ENCODE measurements at places on chromosomes 4 and X.

DNA sequence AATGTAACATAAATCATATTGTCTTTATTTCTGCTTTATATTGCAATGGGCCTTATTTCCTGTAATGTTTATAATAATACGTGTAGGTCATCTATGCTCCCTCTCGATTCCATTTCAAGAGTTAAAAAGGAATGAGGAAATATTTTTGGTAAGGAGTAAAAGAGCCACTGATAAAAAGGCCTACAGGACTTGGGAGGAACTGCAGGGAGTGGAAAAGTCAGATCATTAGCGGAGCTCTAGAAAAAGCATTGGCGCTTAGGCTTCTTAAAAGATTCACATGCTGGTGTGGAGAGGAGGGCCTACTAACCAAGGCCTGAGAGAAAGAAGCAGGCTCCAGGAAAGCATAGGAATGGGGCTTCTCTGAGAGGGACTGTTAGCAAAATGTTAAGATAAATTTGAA lies 82.9 kb upstream of the PNPLA4 start:
- DNase-seq = no peak

DNA sequence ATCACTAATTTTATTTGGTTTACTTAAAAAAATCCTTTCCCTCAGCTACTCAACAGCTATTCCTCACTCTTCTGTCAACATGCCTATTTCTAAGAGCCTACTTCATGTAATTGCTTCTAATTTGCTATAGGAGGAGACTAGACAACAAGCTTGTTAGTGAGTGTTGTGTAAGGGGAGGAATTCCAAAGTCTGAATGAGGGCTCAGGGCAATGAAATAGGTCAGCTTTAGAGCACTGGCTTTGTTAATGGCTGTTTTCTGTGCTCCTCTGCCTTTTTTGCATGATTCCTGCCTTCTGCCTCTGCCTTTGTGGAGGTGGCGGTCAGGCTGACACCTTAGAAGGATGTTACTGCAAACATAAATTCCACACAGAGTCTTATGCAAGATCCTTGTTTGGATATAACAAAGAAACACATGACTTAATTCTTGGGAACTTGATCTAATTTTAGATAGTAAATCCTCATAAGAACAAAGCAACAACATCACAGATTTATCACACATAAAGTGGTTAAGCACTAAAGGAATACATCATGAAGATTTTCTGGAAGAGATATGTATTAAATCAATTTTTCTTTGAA lies 15.0 kb upstream of the PAGE1 start:
- no peak for DNase-seq

DNA sequence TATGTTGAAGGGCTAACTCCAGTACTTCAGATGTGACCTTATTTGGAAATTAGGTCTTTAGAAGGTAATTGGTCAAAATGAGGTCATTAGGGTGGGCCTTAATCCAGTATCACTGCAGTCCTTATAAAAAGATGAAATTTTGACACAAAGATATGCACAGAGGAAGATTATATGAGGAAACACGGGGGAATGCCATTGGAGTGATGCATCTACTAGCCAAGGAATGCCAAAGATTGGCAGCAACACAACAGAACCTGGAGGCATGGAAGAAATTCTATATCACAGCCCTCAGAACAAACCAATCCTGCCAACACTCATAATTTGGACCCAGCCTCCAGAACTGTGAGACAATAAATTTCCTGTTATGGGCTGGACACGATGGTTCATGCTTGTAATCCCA lies 17.6 kb downstream of the TRIM61 start:
- DNase-seq = no peak

GRCh38 chr4:138405934-138406567 lies 163.9 kb upstream of the SLC7A11 start:
- DNase-seq = no peak

- DNase-seq = no peak
Observed at GRCh38 chr4:2303686-2304320, 41.9 kb upstream of the MXD4 start.

DNA sequence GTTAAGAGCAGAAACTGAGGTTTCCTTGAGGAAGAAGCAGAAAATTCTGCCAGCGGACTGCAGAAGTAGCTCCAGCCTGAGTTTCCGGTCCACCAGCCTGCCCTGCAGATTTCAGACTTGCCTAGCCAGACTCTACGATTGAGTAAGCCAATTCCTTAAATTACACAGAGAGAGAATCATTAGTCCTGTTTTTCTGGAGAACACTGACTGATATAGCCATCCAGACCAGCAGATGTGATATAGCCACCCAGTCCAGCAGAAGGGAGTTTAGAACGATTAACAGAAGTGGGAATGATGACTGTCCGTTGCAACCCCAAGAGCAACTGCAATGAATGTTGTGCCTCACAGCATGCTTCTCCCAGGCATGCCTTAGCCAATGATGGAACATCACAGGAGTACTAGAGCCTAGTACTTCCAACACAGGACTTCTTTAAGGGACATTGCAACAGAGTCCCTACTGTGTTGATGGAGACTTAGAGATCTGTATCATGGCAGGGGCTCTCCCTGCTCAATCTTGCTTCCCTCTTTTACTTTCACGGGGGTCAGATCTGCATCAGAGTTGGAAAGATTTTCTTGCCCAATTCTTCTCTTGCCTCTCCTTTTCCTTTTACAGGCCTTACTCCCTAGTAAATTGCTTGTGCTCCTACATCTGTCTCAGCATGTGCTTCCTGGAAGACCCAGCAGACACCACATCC lies 264.6 kb upstream of the CLNK start:
- no peak for DNase-seq

- DNase-seq = no peak
Observed at GRCh38 chr4:18980516-18981233, 959.1 kb upstream of the LCORL start.

DNA sequence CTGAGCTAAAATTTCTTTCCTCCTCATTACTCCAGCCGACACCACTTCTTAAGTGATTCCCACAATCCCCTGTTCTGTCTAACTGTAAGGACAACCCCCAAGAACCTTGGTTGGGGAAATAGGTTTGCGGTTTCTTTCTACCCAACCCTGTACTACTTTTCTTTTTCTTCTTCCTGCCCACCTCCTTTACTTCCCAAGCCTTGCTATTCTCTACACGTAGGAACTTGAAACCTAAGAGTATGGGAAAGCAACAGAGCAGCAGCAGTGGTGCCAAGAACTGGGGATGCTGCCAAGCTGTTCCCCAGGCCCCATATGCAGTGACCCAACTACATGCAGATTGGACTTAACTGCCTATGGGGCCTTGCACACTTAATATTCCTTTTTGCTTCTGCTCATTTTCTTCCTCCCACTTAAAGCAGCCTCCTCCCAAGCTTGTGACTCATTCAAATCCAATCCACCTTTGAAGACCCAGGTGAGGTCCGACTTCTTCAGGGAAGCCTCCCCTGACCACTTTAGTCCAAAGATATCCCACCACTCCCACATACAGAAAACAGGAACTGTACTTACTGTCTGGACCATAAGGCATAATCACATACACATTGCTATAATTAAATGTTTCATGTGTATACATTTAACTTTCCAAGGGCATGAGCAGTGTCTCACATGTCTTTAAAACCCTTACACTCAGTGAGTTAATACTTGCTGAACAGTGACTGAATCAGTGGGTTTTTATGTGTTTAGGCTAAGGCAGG lies 1.7 kb downstream of the FAM120C start:
- DNase-seq = no peak

DNA sequence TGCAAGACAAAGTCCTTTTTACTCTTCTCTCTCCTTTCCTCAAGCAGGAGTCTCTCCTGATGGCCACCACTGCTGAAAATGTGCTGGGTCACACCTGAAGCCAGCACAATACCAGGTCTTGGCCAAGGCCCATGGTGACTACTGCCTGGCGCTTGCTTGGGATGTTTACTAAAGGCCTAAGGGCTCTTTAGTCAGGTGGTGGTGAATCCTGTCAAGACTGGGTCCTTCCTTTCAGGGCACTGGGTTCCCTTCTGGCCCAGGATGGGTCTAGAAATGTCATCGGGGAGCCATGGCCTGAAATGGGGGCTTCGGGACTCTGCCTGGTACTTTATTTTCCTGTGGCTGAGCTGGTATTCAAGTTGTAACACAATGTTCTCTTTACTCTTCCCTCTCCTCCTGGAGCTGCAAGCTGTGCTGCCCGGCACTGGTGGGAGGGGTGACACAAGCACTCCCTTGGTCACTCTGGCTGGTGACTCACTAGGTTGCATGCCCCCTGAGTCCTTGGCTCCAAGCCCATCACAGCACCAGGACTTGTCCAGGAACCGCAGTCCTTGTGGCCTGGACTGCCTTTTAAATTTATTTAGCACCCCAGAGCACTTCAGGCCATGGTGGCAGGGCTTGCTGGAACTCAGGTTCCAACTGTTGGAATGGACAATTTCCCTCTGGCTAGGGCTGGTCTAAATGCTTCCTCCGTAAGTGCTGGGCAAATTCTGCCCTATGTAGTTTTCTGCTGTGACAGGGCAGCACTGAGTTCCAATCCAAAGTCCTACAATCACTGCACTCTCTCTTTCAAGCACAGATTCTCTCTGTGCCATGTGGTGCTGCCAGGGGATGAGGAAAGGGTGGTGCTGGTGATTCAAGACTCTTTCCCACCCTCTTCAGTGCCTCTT lies 11.3 kb downstream of the ARL13A start:
- no peak for DNase-seq

- DNase-seq = no peak
Observed at GRCh38 chr4:105230287-105230686, 83.6 kb downstream of the TET2 start.

DNA sequence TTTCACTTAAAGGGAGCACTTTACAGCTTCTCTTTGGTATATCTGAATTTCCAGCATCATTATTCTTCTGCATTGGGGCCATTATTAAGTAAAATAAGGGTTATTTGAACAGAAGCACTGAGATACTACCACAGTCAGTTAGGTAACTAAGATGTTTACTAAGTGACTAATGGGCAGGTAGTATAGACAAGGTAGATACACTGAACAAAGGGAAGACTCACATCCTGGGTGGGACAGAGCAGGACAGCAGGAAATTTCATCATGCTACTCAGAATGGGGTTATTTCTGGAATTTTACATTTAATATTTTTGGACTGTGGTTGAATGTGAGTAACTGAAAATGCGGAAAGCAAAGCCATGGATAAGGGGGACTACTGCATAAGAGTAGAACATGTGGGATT lies 316.0 kb downstream of the CCSER1 start:
- DNase-seq = no peak

DNA sequence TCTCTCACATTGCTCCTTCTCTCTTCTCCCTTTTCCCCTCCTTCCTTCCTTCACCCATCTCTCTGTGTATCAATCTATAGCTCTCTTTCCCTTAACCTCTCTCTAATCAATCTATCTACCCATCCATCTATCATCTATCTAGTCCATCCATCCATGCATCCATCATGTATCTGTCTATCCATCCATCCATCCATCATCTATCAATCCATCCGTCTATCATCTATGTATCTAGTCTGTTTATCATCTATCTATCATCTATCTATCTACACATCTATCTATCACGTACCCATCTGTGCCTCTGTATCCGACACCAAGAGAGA lies 307.5 kb downstream of the DHRSX start:
- DNase-seq = no peak

DNA sequence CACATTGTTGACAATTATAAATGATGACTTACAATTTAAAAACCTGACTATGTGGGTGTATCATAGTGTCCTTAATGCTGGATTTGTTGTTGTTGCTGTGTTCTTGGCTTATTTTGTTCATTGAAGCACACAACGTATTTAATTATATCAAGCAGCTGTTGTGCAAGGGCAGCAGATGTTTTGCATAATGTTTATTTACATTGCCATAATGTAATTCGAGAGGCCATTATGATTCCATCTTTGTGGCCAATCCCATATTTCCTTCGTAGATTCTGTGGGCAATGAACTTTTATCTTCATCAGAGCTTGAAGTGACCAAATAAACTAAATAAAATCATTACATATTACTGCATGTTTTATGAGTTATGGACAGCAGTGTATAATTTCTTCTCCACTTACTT lies 422.6 kb upstream of the GALNTL6 start:
- no peak for DNase-seq

DNA sequence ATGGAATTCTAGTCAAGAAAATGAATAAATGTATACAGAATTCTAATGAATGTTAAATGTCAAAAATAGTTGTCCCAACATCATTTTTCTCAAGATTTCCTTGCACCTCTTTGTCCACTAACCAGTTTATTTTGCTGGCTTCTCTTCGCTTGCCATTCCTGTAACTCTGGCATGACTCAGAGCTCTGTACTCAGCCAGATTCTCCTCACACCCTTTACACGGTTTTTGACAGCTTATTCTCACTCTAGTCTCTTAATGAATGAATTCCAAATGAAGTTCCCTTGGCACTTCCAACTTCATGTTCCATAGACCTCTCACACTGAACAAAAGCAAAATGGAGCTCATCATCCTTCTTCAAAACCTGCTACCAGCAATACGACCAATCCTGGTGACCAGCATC lies 419.3 kb upstream of the SLIT2 start:
- no peak for DNase-seq

GRCh38 chr4:159178979-159179969 lies 76.4 kb downstream of the RAPGEF2 start:
- no peak for DNase-seq

DNA sequence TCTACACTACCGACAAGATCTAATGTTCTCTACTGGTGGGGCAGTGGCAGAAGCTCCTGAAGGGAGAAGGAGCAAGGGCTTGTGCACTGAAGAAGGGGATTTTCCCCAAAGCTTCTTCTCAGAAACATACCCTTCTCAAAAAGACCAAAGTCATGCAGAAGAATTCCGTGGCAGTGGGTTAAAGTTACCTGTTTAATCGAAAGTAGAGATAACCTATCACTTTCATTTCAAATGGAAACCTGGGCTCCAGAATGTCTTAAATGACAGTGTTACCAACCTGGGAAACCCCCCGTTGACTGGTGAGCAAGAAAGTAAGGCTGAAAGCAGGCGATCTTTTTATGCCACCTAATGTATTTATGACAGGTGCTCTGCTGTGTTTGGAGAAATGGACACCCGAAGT lies 92.5 kb upstream of the TEX13D start:
- no peak for DNase-seq

DNA sequence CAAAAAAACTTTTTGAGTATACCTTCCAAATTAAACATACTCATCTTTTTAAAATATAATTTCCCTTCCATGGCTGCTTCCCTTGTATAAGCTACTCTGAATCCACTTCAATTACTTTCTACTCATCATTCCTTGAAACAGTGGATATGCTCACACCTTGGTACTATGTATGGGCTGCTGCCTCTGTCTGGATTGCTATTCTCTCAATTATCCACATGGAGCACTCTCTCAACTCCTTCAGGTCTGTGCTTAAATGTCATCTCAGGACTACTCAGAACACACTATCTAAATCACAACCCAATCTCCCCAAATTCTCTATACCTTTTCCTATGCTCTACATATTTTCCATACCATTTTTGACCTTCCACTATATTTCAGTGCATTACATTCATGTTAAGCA lies 898.9 kb upstream of the EPHA5 start:
- no peak for DNase-seq

GRCh38 chrX:138006180-138006579 lies 440.3 kb downstream of the ZIC3 start:
- no peak for DNase-seq

DNA sequence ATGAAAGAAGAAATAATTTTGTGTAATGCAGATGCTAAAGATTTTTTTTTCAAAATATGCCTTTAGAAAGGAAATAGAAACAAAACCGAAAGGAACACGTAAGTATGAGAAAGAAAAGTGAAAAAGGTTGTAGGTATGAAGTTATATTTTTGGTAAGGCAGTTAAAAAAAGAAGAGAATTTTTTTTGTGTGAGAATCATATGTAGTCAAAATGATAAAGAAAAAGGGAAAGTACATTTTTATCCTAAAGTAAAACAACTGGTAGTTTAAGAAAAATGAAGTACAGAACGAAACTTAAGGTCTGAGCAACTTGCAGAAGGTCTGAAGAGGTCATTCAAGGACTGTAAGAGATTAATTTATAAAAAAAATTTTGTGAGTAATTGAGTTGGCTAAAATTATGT lies 164.0 kb upstream of the TRAM1L1 start:
- no peak for DNase-seq

Measured in activated CD8-positive, alpha-beta memory T cell treated with anti-CD3 and anti-CD28 coated beads for 48 hours (primary cell).